ENCODE measurements at places on chromosomes 6 and 20.

- no peak for DNase-seq
Measured at GRCh38 chr6:144361016-144361415, 75.9 kb downstream of the UTRN start.

- no peak for DNase-seq
Measured at GRCh38 chr20:20495729-20496503, 128.0 kb downstream of the INSM1 start.

- DNase-seq: no peak
Measured at GRCh38 chr6:14271789-14272736, 154.5 kb downstream of the CD83 start.

- DNase-seq: no peak
Measured at GRCh38 chr6:170186941-170187668, 103.8 kb downstream of the DLL1 start.

DNA sequence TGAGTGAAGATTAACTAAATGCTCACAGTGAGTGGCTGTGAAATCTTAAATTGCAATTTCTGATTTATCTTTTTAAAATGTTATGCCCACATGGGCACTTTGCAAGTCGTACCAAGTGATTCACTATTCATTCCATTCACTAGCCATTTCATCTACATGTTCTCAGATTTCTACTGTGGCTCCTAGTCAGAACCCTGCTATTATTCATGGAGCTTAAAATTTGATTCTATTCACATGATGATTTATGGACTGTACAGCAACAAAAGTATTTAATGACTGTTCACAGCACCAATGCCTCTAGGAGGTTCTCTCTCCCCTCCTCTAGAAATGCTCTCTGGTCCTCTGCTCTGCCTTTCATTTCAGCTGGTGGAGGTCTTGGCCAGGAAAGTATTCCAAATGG is 133.5 kb upstream of the MAP3K7 start:
- no peak for DNase-seq

- no peak for DNase-seq
Measured at GRCh38 chr6:167510648-167511047, 185.8 kb downstream of the TTLL2 start.

GRCh38 chr20:44065401-44066340 is 121.3 kb downstream of the JPH2 start:
- DNase-seq: no peak

DNA sequence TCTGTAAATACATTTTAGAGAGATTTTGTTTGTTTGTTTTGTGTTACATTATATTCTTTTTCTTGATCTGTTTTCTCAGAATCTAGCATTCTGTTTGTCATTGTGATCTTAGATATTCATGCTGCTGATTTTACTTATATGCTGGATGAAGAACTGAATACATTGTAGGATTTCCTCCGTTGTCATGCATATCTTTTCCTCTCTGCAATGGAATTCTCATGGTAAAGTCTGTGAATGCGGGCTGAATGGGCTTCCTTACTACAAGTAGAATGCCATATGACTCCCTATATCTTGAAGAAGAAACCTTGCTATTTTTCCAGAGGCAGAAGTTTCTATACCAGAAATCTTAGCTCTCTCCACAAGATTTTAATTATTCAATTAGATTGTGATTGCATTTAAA is 2.4 kb upstream of the DEFB114 start:
- no peak for DNase-seq

DNA sequence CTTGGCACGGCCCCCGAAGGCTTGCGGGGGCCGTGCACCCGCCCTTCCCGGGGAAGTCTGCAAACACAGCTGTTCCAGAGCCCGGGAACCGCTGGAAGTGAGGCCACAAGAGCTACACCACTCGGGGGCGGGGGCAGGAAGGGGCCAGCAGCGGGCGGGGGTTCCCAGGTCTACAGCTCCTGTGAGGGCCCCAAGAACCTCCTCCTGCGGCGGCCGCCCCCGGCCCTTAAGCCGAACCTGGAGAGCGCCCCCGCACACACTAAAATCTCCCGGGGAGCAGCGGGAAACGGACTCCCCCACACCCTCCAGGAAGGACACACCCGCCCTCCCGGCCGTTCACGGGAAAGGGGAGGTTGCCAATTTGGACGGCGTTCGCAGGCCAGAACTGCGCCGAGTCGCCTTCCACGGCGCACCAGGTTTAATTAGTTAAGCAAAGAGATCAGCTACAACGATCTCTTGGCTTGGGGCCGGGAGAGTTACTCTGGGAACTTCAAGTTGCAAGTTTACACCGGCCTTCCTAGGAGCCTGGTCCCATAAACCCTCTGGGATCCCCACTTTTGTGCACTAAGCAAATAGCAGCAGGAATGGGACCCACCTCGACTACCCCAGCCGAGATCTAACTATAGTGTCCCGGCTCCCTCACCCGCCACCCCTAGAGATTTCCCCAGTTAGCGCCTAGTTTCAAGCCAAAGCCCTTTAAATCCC is 1.7 kb downstream of the JAG1 start:
- peak; percentile 21 for DNase-seq

DNA sequence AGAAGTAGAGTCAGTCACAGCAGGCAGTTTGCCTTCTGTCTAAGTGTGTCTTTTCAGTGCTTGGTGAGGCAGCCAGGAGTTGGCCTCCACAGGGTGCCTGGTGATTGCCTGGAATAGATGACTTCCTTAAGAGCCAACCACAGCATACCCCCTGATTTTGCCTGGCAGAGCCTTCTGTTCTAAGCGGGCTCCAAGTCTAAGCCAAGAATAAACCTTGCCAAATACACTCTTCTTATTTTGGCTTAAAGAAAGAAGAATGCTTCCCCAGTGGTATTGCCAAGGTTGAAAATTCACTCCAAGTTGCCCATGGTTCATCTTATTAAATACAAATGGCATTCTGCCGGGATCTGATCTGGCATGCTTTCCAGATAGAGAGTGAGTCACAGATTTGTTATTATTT is 1424.8 kb upstream of the EYS start:
- no peak for DNase-seq

- no peak for DNase-seq
Measured at GRCh38 chr20:5827098-5827853, 77.1 kb downstream of the SHLD1 start.

GRCh38 chr6:136365776-136366354 is 76.2 kb upstream of the BCLAF1 start:
- no peak for DNase-seq

DNA sequence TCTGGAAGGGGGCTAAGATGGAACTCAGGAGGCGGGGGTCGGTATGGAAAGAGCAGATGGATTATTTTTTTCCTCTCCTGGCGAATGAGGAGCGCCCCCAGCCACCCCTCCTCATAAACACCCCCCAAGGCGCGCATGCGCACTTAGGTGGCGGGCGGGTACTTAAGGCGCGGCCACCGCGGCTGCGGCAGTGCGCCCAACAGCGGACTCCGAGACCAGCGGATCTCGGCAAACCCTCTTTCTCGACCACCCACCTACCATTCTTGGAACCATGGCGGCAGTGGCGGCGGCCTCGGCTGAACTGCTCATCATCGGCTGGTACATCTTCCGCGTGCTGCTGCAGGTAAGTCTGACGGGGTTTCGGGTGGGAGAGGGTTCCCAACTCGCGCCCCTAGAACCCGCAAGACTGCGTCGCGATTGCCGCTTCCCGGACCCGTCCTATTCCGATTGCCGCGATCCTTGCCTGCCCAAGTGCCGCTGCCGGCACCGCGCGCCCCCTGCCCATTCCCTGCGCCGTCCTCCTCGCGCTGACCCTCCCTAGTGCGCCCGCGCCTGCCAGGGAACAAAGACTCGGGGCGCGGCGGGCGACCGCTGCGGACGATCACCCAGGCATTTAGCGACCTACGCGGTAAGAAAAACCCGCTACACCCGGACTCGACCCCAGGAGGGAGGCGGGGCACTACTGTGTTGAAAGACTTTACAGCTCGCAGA is at the start of gene NNAT:
Gene NNAT, plus strand, starts transcription at position 190 of the 711 bp plus-strand sequence. Its CDS starts 82 bp downstream, at position 272.
- no peak for DNase-seq

GRCh38 chr20:16209951-16210361 is 363.3 kb downstream of the KIF16B start:
- DNase-seq: no peak

- no peak for DNase-seq
Measured at GRCh38 chr6:116393430-116393829, 22.7 kb downstream of the DSE start.

DNA sequence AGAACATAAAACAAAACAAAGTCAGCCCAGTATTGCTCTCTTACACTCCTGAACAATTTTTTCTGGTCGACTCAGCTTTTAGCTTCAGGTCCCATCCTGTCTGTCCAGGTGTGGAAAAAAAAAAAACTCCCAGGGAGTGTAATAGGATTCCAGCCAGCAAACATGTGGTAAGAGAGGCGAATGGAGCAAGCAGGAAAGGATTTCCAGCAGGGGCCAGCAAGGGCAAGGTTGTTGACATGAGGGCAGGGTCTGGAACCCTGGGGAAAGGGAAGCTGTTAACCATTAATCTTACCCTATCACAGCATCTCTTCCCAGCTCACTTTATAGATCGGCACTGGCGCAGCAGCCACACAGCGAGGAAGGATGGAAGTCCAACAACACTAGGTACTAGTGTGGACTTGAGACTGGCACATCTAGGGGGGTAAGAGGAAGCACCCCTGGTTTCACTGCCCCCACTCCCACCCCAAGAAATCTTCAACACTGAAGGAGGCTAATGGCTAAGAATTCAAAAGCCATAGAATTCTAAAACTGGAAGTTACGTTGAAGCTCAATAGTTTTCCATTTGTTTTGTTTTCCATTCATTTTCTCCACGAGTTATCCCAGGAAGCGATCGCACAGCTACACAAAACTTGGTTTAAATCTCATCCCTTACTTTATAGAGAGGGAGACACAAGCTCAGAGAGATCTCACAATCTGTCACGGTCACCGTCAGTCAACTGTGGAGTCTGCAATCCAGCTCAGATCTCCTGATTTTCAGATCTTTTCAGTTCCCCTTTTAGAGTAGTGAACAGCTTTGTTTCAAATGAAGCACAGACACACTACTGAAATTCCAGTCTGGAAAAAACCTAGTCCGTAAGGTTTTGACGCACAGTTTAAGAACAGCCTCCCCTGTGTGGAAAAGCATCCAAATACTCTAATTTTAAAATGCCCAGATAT is 53.3 kb downstream of the SLC22A23 start:
- no peak for DNase-seq

- no peak for DNase-seq
Measured at GRCh38 chr6:14701946-14702345, 543.9 kb upstream of the JARID2 start.

DNA sequence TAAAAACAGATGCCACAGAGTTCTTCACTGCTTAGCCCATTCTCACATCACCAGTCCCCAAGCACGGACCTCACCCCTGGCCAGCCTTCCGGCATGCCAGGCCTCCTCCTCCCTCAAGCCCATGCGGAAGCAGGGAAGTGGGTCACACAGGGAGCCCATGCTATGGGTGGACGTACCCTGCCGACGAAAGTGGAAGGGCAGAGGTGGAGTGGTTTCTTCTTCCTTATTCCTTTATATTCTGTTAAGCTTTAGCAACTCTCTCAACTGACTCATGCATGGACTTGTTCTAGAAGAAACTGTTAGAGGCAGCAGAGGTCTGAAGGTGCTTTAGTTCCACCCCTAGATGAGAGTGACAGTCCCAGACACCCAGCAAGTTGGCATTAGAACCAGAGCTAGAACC is 118.6 kb downstream of the LY86 start:
- DNase-seq: no peak

GRCh38 chr6:52555518-52556233 is 21.2 kb downstream of the TRAM2 start:
- no peak for DNase-seq

DNA sequence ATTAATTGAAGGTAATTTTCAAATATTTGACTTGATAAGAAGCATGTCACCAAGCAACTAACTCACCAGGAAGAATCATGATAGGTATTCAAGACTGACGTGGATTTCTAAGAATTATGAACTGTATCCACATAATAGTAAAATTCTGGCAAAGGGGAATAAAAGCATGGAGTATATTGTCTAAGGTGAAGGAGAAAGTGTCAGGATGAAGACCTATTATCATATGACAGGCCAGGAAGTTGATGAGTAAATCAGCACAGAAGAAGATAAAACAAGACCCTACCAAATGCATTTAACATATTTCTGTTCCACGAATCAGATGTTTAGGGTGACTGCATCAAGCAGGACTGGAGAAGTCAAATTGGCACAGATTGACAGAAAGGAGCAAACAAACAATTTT is 362.7 kb upstream of the MMS22L start:
- no peak for DNase-seq

GRCh38 chr6:27726619-27727023 is 185.6 kb downstream of the OR2B2 start:
- DNase-seq: no peak

- DNase-seq: peak; percentile 72
Measured at GRCh38 chr6:14046476-14047068, 71.0 kb upstream of the CD83 start.

DNA sequence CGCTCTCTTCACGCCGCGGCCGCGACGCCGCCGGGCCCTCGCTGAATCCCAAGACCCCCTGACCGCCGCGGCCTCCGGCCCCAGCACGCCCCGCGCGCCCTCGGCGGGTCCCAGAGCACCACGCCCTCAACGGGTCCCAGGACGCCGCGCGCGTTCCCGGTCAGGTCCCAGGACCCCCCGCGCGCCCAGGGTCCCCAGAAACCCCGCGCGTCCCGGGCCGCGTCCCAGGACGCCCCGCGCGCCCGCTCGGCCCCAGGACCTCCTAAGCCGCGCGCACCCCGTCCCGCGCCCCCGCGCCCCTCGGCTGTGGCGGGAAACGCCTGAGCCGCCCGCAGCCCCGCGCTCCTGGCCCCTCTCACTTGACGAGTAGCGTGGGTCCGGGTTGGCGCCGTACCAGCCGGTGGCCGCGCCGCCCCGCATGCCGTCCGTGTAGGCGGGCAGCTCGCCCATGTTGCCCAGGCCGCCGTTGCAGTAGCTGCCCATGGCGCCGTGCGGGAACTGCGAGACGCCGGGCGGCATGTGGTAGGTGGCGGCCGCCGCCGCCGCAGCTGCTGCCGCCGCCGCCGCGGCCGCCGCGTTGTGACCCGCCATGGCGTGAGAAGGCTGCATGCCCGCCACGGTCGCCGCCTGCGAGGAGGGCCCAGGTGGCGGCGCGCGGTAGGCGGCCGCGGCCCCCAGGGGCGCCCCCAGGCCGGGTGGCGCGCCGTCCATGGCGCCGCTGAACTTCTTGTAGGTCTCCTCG is 556 bp downstream of the NKX2-4 start:
- no peak for DNase-seq

Data from HTR-8/SVneo (cell line).